ENCODE measurements at places on chromosomes 5 and 9.

GRCh38 chr5:168714046-168714445 is 134.9 kb upstream of the PANK3 start:
- DNase-seq = no peak

- DNase-seq = no peak
Measured at GRCh38 chr9:16010221-16010620, 457.4 kb downstream of the CCDC171 start.

GRCh38 chr5:72283358-72283757 is 36.7 kb downstream of the MRPS27 start:
- no peak for DNase-seq

- DNase-seq = no peak
Measured at GRCh38 chr5:124909734-124910133, 163.3 kb upstream of the ZNF608 start.

DNA sequence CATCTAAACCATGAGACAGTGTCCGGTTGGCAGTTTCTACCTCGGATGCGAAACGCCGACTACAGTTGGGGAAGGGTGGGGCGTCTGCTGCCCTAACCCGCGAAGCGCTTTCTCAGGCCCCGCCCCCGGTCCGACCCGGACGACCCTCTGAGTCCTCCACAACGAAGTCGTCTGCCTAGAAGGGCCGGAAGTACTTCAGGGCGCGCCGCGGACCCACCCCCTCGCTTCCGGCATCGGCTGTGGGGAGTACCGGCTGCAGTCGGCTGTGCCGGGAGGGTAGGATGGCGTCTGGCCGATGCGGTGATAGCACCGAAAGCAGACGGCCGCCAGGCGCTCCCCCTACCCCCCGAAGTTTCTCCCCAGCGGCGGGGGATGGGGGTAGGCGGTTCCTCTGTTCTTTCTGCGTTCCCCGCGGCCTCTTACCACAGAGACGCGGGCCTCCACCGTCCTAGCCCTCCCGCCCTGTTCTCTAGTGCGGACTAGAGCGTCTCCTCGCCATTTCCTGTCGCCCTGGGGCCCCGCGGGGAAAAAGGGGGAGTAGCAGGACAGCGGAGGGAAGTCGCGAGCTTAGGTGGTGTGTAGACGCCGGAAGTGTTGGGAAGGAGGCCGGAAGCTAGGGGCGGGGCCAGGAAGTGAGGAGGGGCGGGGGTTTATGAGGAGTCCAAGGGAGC is at the start of gene TRIM41:
Gene TRIM41, plus strand, starts transcription at position 224 of the 671 bp plus-strand sequence. CDS start 719 bp downstream, outside the sequence.
- peak; percentile 98 for DNase-seq

DNA sequence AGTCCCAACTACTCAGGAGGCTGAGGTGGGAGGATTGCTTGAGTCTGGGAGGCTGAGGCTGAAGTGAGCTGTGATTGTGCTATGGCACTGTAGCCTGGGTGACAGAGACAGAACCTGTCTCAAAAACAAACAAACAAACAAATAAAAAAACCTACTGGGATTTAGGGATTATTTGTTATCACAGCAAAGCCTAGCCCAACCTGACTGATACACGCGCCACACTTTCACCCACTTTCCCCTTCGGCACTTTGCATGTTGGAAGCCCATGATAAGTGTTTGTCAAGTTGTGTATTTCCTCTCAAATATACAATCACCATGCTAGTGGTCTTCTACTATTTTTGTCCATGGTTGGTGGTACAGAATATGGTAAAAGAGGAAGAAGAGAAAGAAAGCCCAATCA is 50.5 kb upstream of the STC2 start:
- no peak for DNase-seq

DNA sequence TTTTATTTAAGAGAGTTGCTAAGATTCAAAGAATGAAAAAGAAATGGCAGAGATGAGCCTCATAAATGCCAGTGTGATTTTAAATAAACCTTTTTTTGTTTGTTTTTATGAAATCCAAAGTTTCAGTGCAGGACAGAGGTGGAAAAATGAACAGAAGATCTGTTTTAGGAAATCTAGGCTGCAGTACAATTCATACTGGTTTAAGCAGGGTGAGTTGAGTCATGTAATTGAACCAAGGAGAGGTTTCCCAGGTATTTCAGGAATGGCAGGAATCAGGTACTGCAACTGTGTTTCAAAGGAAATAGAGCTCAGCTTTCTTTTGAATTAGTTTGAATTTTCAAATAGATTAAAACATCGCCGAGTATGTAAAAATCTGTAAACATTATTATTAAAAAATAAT is 3.0 kb upstream of the ANKRD31 start:
- no peak for DNase-seq
